ENCODE measurements at places on chromosomes 12 and 14. TPM values are rescaled to one million over a fixed set of nuclear protein-coding genes. Genes with fewer than 3 reads are reported as not detected.

Gene GLIPR1L1
- not detected for total RNA-seq

Gene PLBD1
- total RNA-seq, result not detected

Gene SLC5A8
- not detected for total RNA-seq

Gene PTCSC3
- not detected for total RNA-seq

Gene LRTM2
- total RNA-seq, result not detected

Gene WNT5B
- not detected for total RNA-seq

Gene HOMEZ
- total RNA-seq, result 11.4 TPM

Gene RIMBP2
- not detected for total RNA-seq

Gene STON2
- total RNA-seq, result 1.1 TPM

Gene SLCO1B1
- not detected for total RNA-seq

Gene ZBTB42
- 5.8 TPM for total RNA-seq

Gene OTUB2
- 2.4 TPM for total RNA-seq

Gene FLRT2
- not detected for total RNA-seq

Gene HOXC13
- total RNA-seq, result not detected

Gene NGB
- total RNA-seq, result not detected

Gene FOXG1
- total RNA-seq, result not detected

Gene ARHGEF40
- total RNA-seq, result not detected

Gene SLC7A7
- 0.69 TPM for total RNA-seq

Gene MSI1
- total RNA-seq, result not detected

Gene SDSL
- 4.5 TPM for total RNA-seq

Gene NIN
- 95.2 TPM for total RNA-seq

Gene CLEC2D
- total RNA-seq, result 296 TPM

Gene KLRC3
- total RNA-seq, result not detected

Gene CISTR
- not detected for total RNA-seq

Gene TMCC3
- 0.23 TPM for total RNA-seq

Gene NKX2-8
- total RNA-seq, result not detected

Gene KLHL33
- total RNA-seq, result 0.15 TPM

Gene DIO2
- not detected for total RNA-seq

Gene SPRING1
- 31.7 TPM for total RNA-seq

Gene MYH7
- 0.04 TPM for total RNA-seq

Gene RPL10L
- total RNA-seq, result not detected

Gene CPNE6
- total RNA-seq, result not detected

Gene LGR5
- not detected for total RNA-seq
